AG08396 (cell line): ENCODE measurements at places on chromosomes 5 and 9.

GRCh38 chr5:115398719-115399118 lies 102.3 kb upstream of the CCDC112 start:
- DNase-seq: no peak

DNA sequence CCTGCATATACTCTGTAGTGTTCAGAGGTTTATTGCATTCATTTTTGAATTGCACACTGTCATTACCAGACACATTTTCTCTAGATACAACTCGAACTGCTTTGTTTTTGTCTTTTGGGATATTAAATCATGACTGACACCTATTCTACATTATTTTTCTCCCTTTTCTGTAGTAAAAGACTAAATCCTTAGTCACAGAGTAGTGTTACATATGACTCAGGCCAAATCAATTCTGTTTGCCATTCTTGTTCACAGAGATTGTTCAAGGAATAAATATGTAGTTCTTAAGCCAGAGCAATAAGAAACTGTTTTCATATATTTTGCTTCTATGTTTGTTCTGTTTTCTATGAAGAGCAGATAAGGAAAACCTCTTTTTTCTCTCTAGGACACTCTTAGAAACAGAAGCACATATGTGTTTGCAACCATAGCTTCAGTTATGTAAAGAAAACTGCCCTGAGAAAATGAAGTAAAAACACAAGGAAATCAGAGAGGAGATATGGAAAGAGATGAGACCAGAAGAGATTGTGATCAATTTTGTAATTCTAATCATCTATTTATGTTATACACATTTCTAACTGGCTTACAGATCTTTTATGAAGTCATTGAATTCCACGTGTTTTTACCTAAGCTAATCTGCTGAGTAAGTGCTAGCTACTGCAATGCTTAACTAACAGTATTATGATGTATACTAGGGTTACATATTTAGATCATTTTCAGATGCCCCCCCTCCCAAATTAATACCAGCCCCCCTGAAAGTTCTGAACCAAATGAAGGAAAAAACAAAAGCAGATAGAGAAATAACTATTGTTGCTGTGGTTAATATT lies 1995.6 kb upstream of the CDH6 start:
- no peak for DNase-seq

DNA sequence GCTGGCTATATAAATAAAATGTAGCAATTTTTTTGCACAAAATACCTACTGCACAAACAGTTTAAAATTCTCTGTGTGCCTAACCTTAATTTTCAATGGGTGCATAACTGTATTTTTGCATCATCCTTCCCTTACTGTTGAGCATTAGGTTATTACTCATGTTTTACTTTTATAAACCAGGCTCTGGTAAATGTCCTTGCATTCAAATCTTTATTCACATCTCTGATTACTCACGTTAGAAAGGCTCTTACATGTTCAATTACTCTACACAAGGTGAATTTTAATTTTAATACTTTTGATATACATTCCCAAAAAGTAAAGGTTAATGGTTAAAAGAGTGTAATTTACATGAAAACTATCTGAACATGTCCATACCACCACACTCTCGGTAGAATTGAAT lies 246.1 kb downstream of the PRELID2 start:
- no peak for DNase-seq

- DNase-seq: peak; percentile 40
These were observed 58.0 kb upstream of the RPL26L1 start for GRCh38 chr5:172901012-172901780.

GRCh38 chr5:140114341-140115185 lies 654 bp downstream of the PURA start:
- DNase-seq: peak; percentile 39
